ENCODE measurements at places on chromosomes 7 and 10.

DNA sequence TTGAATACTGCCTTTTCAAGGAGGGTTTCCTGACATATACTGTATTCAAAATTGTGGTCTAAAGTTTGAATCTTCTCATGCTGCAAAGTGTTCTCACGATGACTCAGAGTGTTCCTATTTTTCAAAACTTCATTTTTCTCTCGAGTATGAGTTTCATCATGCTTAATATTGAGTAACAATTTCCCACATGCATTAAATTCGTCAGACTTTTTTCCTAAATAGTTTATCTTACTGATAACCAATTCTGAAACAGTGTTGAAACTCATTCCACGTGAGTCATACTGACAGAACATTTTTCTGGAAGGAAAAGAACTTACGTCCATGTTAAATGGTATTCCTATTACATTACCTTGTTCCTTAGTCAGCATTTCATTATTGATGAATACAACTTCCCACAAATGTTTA, 44.1 kb downstream of the ZNF33B start:
- no peak for DNase-seq

DNA sequence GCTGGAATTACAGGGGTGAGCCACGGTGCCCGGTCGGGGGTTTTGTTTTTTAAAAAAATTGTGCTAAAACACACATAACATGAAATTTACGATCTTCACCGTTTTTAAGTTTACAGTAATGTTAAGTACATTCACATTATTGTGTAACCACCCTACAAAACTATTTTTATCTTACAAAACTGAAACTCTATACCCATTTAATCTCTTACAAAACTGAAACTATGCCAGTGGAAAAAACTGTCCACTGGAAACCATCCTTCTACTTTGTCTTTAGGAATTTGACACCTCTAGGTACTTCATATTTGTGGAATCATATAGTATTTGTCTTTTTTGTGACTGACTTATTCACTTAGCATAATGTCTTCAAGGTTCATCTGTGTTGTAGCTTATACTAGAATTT, 1.0 kb upstream of the PSMC2 start:
- no peak for DNase-seq

DNA sequence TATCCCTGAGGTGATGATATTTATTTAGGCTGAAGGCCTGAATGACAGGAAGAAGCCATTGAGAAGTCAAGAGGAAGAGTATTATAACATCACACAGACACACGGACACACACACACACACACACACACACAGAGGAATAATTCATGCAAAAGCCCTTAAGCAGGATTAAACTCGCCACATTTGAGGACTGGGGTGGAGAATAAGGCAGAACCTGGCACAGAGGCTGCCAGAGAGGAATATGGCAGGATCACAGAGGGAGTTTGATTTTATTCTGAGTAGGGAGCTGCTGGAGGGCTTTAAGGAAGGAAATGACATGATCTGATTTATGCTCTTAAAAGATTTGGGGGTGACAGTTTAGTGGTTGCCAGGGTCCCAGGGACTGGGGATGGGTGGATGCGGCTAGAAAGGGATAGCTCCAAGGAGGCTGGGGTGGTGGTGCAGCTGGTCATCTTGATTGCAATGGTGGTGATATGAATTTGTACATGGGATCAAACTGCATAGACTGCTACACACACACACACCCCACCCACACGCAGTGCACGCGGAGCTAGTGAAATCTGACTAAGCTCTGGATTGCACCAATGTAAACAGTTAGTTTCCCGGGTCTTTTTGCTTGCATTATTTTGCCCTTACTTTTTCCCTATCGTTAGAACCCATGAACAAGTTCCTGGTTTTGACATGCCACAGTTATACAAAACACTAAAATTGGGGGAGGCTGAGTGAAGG, 11.2 kb downstream of the SMURF1 start:
- DNase-seq: no peak

- DNase-seq: no peak
Observed at GRCh38 chr10:114405011-114405350, 679 bp upstream of the AFAP1L2 start.

DNA sequence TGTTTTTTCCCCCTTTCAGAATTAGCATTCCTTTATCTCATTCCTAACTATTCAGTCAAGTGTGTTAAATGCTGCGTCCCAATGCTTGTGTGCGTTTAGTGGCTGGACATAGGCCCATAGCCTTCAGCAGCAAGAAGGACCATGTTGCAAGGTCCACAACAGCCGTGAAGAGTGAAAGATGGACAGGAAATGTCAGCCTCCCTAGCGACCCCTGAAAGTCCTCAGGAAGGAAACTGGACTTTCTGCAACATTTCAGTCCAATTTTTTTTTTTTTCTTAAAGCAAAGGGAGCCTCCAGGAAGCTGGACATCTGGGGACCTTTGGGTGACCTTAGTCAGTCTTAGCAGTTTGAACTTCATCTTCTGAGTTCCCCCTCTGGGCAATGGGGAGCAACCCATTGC, 550.7 kb upstream of the MGMT start:
- DNase-seq: no peak

DNA sequence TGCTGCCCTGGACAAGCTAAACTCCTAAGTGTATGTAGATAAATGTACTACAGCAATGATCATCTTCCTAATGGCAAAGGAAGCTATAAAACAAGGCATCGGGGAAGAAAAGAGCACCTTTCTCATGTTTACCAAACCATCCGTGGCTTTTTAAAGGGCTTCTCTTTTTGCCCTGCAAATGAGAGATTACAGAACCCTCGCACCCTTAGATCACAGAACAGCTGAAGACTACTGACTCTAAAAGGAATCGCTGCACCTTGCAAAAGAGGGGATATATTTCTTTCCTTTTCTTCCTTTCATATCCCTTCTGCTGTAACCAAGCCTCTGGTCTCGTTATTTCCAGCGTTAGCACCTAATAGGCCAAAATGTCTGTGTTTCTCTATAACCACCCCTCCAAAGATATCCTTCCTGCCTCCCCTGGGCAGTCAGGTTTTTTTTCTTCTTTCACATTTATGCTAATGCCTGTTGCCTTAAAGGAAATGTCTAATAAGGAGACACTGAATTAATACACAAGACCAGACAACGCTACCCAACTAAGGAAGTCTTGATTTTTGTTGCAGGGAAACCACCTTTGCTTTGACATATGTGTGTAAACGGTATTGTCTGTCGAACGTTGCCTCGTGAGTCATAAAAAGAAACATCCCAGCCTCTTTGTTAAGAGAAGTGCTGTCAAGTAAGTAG, 10.5 kb downstream of the ST8SIA6 start:
- DNase-seq: no peak

DNA sequence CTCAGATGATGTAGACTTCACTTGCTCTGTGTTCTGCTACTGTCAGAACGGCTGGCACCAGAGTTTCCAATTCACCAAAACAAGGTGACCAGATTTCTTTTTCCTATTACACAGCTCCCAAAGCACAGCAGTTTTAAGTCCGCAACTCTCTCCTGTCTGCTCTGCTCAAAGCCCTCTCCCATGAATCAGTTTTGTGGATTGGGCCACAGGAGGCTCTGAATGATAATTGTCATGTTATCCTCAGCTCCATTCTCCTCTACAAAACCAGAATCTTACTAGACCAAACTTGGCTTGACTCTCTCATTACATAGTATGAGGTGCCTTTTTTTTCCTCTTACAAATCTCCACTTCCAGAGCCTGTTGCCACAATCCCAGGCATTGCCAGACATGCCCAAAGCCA, 223.5 kb downstream of the SNX13 start:
- DNase-seq: no peak

- no peak for DNase-seq
Observed at GRCh38 chr10:6187278-6187677, 15.5 kb upstream of the PFKFB3 start.

- no peak for DNase-seq
Observed at GRCh38 chr10:16195178-16195769, 241.5 kb upstream of the PTER start.

DNA sequence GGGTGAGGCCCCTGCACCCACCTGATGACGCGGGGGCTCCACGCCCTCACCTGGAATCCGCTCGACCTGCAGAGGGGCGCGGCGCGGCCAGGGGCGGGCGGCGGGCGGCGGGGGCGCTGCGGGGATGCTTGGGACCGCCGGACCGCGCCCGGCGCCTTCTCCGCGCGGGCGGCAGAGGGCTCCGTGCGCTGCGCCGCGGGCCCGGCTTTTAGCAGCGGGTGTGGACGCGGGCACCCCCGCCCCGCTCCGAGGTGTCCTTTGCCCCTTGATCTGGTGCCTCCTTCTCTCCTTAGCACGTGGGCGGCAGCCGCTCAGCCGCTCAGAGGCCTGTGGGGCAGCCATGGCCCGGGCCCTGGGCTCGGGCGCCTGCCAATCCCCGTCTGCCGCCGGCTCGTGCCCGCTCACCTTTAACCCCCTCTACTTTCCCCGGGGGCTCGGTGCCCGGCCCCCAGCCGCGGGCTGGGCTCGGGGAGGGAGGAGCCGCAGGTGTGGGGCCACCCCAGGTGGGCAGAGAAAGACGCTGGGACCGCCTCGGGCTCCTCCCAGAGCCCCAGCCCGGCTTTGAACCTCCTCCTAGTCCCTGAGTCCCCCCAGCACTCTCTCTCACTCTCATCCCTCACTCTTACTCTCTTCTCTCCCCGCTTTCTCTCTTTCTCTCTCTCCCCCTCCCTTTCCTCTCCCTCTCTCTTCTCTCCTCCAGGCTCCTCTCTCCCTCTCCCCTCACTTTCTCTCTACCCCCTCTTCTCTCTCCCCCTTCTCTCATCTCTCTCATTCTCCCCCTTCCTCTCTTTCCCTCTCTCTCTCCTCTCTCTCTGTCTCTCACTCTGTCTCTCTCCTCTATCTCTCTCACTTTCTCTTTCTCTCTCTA, 19.7 kb upstream of the VPS37D start:
- no peak for DNase-seq

DNA sequence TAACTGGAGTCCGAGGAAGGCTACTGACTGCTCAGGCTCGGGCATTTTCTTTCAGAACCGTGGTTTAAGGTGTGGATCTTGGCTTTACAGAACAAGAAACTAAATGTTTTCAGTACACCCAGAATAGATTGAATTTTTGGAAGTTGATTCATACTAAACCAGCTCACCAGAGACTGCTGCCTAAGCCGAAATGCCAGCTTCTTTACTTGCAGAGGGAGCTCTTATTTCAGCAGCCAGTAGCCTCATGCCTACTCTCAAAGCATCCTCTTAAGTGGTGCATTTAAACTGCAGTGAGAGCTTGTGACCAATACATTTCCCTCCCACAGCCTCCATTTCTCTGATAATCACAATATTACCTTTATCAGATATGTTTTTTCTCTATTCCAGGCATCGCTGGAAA, 615.1 kb downstream of the SUGCT start:
- DNase-seq: no peak

DNA sequence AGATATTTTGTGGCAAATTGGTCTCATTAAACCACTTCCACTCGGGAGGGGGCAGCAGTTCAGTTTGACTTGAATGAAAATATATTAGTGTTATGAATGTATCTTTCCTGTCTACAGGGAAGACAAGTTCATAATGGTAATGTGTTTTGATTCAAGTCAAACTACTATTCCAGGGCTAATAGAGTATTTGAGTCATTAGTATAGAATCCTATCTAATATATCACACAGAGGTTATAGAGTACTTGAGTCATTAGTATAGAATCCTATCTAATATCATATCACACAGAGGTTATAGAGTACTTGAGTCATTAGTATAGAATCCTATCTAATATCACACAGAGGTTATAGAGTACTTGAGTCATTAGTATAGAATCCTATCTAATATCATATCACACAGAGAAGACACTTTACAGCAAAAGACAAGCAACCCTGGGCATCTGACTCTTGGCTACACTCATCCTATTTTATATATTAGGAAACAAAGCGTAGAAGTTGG, 199.7 kb upstream of the MAGI2 start:
- DNase-seq: no peak

All from right cardiac atrium (tissue), 5 donors.